ENCODE measurements at places on chromosomes 6 and 20.
A peak's percentile ranks its signal among the peaks of the same experiment; 100 is the strongest.

GRCh38 chr6:169495601-169496000, 206.2 kb downstream of the WDR27 start:
- no peak for DNase-seq

DNA sequence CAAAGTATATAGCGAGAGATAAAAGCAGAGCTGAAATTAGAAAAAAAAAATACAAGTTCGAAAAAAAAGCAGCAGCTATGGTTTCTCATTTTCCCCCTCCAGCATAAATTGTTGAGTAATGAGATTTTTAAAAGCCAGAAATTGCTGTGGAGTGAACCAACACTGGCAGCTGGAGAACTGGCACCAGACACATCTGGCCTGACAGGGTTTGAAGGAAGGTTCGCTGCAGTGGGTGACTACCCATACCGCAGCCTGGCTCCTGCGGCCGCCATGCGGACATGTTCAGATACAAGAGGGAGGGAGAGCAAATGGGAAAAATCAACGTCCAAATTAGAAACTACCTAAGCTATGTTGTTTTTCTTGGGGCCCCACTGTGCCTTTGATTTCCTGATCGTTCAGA, 3.3 kb downstream of the APCDD1L start:
- DNase-seq: no peak

DNA sequence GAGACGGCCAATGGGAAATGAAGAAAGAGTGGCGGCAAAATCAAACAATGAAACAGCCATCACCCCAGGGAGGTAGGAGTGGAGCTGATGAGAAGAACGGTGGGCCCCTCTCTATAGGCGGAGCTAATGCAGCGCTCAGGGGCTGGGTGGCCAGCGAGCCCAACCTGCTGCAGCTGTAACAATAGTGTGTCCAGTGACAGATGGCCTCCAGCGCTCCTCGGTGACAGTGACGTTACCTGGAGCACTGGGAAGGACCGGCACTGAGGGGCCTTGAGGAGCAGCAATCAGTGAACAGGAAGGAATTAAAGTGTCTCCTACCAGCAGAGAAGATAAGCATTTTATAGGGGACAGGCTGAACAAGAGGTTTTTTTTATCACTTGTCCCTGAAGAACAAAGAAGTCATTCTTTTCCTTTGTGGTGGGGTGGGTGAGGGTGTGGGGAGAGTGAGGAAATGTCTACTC, 81.6 kb downstream of the FOXA2 start:
- no peak for DNase-seq

- DNase-seq: no peak
Measured at GRCh38 chr20:22795433-22795832, 211.1 kb upstream of the FOXA2 start.

GRCh38 chr20:13990465-13990864, at the start of gene SEL1L2:
Gene SEL1L2, minus strand, starts transcription at chr20:13990614. Its CDS starts 80 bp downstream, at chr20:13990534.
- DNase-seq: no peak

GRCh38 chr20:1296117-1296610, 30.1 kb downstream of the SNPH start:
- DNase-seq: no peak

DNA sequence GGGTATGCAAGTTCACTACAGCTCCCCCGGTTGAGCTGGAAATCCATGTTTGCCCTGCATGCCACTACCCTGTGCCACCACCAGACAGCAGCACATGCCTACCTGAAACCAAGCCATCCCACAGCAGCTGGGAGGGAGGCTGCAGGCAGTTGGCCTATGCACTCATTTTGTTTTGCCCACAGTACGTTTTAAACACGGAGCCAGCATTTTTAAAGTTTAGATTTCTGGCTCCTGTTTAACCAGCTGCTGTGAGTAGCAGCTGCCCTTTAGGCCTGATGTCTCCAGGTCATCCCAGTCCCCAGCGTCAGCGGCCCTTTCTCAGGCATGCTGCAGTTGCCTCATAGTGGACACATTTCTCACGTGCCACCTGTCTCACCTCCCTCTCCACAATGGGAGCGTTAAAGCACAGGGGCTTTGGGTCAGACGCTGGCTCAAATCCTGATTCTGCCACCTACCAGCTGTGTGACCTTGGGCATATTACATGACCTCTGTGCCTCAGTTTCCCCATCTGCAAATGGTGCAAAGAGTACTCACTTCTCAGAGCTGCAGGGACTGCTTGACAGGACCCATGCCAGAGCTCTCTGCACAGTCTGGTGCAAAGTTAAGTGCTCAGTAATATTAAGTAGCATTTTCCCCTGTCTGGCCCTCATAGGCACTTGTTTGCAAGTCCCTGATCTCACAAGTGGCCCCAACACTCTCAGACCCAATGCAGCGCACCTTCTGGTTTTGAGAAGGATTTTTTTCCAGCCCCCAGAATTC, 8.2 kb upstream of the UBE2V1 start:
- DNase-seq: peak; percentile 72

DNA sequence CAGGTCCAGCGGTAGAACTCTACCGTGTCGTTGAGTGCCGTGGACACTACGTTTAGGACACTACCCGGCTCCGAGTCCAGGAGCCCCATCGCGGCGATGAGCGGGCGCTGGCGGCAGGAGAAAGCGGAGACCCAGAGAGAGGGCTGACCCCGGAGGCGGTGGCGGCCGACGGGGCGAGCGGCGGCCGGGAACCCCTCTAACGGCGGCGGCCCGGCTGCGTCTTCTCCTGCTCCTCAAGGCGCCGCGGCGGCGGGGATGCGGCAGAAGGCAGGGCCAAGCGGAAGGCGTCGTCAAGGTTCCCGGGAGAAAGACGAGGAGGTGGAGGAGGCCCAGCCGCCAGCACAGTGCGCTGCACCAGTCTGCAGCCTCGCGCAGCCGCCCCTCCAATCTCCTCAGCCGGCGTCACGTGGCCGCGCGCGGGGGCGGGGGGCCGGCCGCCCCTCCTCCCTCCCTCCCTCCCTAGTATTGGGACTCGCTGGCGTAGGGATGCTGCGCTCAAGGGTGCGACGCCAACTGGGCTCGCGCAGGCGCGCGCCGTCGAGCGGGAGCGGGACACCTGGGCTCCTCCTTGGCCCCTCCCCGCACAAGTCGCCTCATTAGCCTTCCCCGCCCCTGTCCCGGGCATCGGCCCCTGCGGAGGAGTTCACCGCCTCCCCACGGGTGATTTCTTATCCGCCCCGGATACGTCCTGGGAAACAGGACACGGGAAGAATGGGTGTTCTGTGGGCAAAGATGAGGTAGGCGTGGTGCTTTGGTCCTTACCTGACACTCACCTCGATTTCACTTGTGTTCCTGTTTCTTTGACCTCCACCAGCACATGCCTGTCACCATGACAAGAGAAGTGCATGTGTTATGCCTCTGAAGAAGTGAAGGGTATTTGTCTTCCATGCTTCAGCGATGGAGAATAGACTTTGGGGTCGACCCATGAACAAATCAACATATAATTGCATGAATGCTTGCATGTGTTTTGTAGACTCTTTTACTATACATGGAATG, at the start of gene ELOVL4:
Gene ELOVL4 (minus strand): TSS at position 363 of the 996 bp plus-strand sequence. CDS start 274 bp downstream, at position 89.
- DNase-seq: peak; percentile 18

GRCh38 chr20:50052550-50053361, 60.2 kb downstream of the UBE2V1 start:
- no peak for DNase-seq

GRCh38 chr6:43676962-43677606, 10.5 kb downstream of the MRPS18A start:
- no peak for DNase-seq

GRCh38 chr6:30913721-30914075, 340 bp upstream of the VARS2 start:
- DNase-seq: no peak

GRCh38 chr20:16166737-16167136, 406.5 kb downstream of the KIF16B start:
- DNase-seq: no peak

GRCh38 chr6:34152042-34152524, 6.2 kb upstream of the GRM4 start:
- DNase-seq: no peak

GRCh38 chr20:36367907-36368799, 62.0 kb downstream of the DLGAP4 start:
- no peak for DNase-seq

GRCh38 chr6:16819752-16820151, 58.5 kb upstream of the ATXN1 start:
- DNase-seq: no peak

- DNase-seq: no peak
Measured at GRCh38 chr6:23696992-23697391, 429.0 kb upstream of the NRSN1 start.

DNA sequence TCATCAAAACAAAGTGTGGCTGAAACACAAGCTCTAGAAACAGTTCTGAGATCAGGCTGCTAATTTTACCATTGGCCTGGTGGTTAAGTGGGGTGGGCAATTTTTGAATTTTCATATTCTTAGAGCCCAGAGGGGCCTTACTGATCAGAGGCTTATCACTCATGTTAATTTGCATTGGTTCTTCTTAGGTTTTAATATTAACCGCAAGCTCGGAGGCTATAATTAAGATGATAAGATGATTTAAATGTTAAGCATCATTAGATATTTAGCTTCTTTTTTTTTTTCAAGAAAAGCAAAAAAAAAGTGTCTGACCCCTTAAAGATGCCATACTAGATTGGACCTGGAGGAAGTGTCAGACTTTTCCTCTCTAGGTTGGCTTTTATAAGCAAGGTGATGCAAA, 8.4 kb upstream of the POPDC3 start:
- DNase-seq: no peak

GRCh38 chr6:131754088-131754487, 43.3 kb upstream of the CTAGE9 start:
- no peak for DNase-seq

DNA sequence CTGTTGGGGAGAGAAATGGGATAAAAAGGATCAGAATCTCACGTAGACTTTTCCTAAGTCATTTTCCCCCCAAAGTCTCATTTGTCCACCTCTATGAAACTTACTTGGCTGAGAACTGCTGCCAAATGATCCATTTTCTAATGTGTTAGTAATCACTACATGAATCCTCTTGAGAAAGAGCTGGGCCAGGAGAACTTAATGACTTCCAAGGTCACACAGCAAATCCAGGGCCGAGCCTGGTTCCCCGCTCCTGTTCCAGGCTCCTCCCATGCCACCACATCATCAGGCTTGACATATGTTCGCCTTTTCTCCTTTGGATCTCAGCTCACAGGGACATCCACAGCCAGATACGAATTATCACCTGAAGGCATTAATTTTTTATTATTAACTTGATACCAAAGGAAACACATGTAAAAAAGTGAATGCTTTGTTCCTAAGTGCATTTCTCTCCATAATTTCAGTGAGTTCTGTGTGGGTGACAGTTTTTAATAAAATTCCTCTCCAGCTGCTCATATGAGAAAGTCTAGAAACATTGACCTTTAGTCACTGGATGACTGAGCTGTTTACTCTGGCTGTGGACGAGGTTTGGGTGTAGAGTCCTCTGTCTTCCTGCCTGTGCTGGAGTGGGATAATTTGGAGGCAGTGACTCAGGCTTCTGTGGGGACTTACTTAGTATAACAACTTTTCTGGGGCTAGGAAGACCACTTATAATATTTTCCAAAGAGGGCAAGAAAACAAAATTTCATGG, 276.3 kb downstream of the PAX1 start:
- DNase-seq: no peak

DNA sequence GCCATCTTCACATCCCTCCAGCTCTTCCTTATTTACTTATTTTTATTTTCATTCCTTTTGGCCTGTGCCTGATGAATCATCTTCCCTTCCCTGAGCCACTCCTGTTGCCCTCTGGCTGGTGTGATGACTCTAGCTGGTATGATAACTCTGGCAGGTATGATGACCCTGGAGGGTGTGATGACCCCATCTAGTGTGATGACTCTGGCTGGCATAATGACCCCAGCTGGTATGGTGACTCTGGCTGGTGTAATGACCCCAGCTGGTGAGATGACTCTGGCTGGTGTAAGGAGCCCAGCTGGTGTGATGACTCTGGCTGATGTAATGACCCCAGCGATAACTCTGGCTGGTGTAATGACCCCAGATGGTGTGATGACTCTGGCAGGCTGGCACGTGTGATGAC, 426.8 kb downstream of the QKI start:
- DNase-seq: no peak

- DNase-seq: no peak
Measured at GRCh38 chr20:37341632-37342031, 4.3 kb upstream of the SRC start.

- no peak for DNase-seq
Measured at GRCh38 chr6:131791476-131791875, 16.3 kb upstream of the ENPP1 start.

GRCh38 chr6:124434421-124434820, 527.8 kb upstream of the RNF217 start:
- DNase-seq: no peak

- no peak for DNase-seq
Measured at GRCh38 chr6:119145111-119145510, 66.6 kb upstream of the FAM184A start.

DNA sequence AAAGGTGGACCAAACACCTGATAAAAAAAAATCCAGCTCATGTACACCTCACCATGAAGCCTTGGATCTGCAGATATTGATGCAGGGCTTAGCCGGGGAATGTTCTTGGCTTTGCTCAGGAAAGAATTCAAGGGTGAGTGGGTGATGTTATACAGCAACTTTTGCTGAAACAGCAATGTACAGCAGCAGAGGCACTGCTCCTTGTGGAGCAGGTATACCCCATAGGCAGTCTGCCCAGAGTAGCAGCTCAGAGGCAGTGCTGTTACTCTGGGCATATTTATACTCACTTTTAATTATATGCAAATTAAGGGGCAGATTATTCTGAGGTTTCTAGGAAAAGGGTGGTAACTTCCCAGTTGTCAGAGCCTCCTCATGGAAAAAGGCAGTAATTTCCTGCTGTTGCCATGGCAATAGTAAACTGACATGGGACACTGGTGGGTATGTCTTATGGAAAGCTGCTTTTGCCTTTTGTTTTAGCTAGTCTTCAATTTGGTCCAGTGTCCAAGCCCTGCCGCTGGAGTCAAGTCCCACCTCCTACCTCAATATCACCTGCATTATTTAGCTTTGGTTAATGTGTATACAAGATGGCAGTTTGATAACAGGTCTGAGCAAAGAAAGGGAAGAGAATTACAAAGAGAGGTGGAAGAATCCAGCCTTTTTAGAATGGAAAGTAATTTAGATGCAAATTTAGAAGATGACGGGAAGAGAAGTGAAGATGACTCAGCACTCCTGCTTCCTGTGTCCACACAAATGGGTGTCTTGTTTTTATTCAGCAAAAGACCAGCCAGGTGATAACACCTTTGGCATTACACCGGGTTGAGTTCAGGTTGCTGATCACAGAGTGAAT, 110.1 kb upstream of the JAG1 start:
- DNase-seq: no peak

GRCh38 chr6:107102414-107102805, 12.9 kb downstream of the BEND3 start:
- no peak for DNase-seq

DNA sequence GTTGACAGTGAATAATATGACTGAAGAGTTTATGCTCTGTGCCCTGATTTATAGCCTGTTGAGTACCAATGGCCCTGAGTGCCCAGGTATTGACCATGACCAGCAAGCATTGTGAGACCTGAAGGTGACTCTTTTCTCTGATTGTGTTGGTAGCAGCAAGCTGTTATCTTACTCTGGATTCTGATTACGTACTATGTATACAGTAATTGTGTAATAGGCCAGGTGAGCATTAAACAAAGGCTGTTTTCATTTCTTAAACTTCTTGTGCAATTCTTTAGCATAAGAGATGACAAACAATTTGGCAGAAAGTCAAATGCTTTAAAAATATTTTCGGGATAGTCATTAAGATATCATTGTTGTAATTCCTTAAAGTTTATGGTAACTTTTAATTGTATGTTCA, 111.7 kb upstream of the PTPRK start:
- no peak for DNase-seq
